ENCODE measurements at places on chromosomes 7 and 10.
A peak's percentile ranks its signal among the peaks of the same experiment; 100 is the strongest.

DNA sequence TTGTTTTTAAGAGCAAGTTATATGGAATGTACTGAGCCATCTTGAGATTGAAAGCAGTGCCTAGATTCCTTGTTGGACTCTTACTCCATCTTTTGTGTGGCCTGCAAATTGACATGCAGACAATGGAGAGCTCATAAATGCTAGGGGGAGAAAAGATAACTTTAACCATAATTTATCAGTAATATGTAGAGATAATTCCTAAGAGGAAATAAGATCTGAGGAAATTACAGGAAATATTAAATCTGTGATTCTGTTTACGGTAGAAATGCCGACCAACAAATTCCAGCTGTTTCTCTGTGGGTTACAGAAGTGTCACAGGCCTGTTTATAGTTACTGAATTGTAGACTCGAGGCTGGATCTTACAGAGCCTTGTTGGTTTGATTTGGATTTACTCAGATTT, 348.0 kb downstream of the SUGCT start:
- no peak for DNase-seq

DNA sequence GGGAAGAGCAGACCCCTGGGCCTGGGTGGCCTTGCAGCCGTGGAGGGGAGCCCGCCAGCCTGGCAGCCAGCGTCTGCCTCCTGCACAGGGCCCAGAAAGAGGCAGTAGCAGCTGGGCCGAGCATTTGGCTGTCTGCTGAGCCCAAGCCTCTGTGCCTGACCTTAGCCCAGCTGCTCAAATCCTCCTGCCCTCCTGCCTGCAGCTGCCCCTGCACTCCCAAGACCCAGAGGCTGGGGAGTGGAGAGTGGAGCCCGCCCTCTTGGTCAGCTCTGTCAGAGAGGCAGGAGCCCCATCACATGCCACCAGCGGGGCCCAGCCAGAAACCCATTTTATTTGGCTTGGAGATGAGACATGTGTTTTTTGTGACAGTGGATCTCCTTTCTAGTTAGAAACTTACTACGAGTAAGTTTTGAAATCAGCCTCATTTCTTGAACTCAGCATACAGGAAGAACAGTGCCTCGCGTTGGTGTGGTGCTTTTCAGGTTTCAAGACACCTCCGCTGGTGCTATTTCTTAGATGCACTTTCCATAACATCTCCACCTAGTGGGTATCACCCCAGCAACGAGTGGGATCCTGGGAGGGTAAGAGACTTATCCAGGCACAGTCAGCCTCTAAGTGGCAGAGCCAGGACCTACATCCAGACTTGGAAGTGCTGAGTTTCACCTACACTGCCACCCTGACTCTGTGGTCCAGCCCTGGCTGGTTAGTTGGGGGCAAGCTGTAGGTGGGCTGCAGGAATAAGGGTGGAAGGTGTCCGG, 477.1 kb downstream of the RPS24 start:
- peak; percentile 44 for DNase-seq

DNA sequence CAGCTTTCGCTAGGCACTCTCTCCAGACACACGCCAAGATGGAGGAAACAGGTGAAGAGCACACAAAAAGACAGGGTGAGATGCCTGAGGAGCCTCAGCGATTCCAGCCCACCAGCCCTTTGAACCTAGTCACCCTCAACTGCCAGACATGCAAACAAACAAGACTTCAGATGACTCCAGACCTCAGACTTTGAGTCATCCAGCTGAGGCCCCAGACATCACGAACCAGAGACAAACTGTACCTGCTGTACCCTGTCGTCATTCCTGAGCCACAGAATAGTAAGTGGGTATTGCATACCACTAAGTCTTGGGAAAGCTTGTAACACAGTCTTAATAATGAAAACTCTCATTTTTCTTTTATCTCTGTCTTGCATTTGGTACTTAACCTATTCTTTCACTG, 126.6 kb upstream of the LSM8 start:
- peak; percentile 3 for DNase-seq

GRCh38 chr10:120996456-120997034, 145.4 kb downstream of the WDR11 start:
- DNase-seq: no peak

GRCh38 chr7:138524259-138524658, 64.2 kb downstream of the TRIM24 start:
- no peak for DNase-seq

DNA sequence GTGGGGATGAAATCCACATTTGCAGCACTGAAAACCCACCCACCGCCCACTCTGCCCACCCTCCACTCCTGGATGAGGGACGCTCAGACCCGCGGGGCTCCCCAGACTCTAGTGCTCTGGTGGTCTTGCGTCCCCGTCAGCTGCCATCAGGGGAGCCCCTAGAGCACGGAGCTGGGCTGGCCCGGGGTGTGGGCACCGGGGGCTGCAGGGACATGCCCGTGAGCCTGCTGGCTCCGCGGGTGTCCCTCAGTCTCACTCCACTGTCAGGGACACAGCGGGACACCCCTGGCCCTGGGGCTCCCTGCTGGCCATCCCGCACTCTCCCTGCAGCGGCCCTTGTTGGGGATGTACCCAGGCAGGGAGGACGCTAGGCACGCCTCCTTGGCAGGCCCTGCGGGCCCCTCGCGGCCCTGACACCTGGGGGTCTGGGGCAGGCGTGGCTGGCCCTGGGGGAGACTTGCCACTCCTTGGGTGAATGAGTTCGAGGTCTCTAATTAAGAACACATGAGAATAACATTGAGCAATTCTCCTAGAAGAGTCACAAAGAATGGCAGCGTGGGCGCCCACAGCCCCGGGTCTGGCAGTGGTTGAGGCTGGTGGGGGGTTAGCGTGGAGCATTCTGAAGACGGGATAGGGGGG, 64.2 kb downstream of the CFAP46 start:
- DNase-seq: no peak

GRCh38 chr7:142523821-142524460, 225.3 kb upstream of the PRSS1 start:
- DNase-seq: no peak

- peak; percentile 44 for DNase-seq
Observed at GRCh38 chr10:118106426-118106825, 59.7 kb upstream of the RAB11FIP2 start.

GRCh38 chr7:113890331-113891030, 28.3 kb downstream of the PPP1R3A start:
- DNase-seq: no peak

DNA sequence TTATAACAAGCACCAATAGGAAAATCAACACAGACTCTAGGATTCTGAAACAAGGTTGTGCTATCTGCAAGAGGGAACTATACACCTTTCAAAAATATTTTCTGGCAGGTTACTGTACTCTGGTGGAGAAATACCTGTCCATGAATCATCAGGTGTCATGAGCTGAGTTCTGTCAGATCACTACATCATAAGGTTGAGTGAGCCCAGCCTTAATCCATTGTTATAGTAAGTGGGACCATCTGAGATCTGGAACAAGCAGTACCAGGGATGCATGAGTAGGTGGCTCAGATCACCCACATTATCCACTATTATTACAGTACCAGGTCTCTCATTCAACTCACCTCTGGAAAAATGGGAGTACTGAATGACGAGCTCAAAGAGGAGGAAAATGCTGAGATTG, 212.4 kb downstream of the DGKI start:
- DNase-seq: no peak

- DNase-seq: peak; percentile 9
Observed at GRCh38 chr10:3172081-3172445, 519 bp downstream of the PITRM1 start.

- DNase-seq: peak; percentile 19
Observed at GRCh38 chr7:80184693-80185092, 50.1 kb downstream of the GNAI1 start.

DNA sequence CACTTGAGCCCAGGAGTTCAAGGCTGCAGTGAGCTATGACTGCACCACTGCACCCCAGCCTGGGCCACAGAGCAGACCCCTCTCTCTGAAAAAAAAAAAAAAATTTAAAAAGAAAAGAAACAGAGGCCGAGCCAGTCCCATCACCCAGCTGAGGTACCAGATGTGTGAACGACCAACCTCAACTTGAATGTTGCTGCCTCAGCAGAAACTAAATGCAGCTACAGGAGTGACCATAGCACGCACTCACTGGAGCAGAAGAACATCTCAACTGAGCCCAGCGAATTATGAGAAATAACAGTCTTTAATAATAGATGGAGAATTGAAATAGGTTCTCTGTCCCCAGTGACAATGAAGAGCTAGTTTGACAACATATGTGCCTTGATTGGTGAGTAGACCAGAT, 53.1 kb upstream of the ST8SIA6 start:
- DNase-seq: no peak

GRCh38 chr10:78118591-78118990, 84.9 kb downstream of the RPS24 start:
- DNase-seq: no peak

DNA sequence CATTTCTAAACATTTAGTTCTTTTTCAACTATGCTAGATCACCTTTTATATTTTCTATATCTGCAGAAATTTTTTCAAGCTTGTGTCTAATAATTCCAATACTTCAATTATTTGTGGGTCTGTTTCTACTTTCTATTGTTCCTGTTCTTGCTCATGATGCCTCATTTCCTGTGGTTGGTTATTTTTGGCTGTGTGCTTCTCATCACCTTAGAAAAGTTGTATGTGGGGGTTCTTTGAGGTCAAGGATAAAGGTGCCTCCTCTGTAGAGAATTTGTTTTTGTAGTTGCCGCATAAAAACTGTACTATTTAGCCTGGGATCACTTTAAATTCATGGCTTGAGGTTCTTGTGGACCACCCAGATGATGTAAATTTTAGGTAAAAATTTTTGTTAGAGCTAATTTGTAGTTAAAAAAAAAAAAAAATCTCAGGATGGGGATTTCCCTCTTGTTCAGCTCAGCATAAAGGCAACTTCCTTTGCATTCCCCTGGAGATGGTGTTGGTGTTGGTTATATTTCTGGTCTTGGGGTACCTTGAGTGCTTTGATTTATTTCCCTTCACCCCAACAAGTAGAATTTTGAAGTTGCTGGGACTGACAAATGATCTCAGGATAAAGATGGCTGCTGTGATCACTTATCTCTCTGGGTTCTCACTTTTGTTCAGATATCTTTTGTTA, 27.0 kb upstream of the JAZF1 start:
- DNase-seq: no peak

GRCh38 chr10:43427166-43427825, 9.6 kb upstream of the ZNF487 start:
- DNase-seq: no peak

- no peak for DNase-seq
Observed at GRCh38 chr7:2821842-2822507, 22.1 kb downstream of the GNA12 start.

DNA sequence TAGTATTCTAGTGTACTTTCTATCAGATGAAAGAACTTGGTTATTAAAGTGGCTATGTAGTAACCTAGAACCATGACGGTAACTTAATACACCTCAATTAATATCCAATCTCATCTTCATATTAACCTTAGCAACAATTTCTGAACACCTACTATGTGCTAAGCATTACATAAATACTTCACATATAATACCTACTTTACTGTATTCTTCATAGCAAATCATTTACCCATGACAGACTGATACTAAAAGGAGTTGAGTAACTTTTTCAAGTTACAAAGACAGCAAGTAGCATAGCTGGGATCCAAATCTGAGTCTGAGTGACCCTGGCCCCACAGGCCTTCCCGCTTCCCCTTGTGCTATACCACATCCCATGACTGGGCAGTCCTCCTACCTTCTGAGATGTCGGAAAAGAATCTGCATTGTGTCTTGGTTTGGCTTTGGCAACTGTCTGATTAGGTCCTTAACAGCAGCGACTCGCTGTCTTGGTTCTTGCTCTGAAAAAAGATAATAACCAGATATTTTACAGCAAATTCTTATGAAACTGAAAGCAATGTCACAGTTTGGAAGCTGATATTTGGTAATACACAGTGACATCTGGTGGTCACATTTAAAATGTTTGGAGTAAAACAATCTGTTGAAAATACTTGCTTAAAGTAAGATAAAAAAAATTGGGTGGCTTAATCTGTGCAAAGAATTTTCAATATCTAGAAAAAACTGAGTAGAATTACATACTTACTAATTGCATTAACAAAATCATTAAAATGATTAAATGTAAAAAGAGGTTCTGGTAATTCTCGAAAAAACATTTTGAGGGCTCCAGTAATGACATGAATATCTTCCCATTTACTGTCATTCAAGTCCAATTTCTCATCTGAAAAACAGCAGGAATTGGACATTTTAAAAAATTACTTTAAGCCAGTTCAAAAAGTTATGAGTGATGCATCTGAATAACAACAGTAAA, 120.1 kb downstream of the ARHGAP12 start:
- DNase-seq: peak; percentile 46

GRCh38 chr7:7965301-7965700, 3.3 kb upstream of the GLCCI1 start:
- no peak for DNase-seq

- peak; percentile 46 for DNase-seq
Observed at GRCh38 chr7:92834507-92835260, 1.7 kb downstream of the CDK6 start.

DNA sequence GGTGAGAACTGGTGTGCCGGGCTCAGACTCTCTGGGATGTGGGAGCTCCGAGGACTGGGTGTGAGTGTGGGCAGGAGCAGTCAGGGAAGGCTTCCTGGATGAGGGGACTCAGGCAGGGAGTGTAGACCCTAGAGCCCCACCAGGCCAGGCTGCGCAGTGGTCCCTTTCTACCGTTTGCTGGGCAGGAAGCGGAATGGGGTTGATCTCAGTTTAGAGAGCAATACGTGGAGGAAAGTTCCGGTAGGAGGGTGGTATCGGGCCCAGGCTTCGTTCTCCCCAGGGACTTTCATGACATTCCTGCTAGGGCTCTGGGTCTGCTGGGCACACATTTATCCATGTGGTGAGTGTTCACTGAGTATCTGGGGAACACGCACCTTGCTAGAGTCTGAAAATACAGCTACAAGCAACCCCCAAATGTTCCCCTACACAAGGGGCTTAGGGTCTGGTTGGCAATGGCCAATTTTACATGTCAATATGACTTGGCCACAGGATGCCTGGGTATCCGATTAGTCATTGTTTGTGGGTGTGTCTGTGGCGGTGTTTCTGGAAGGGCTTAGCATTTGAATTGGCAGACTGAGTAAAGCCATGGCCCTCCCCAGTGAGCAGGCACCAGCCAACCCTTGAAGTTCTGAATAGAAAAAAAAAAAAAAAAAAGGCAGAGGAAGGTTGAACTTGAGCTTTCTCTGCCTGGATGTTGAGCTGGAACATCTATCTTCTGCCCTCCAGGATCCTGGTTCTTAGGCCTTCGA, 20.8 kb downstream of the GHRHR start:
- peak; percentile 83 for DNase-seq

DNA sequence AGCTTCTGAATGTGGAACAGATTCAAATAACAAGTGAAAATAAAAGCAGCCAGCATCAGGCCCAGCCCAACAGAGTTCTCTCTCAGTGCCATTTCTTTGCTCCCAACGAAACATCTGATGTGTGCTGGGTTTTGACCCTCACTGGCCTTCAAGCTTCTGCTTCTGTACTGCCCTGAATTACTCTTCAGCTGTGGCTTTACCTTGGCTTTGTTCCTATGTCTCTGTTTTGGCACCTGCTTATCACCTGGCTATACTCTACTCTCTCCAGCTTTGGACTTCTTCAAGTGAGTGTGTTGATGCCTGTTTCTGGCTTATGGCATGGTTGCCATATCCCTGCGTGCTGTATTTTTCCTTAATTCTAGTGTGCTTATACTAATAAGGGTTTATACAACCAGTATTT, 768.3 kb downstream of the SORCS1 start:
- no peak for DNase-seq

GRCh38 chr7:159095979-159096411, 48.7 kb downstream of the VIPR2 start:
- DNase-seq: no peak

Data from mesendoderm (in vitro differentiated cells).